ENCODE measurements at places on chromosomes 4 and X.

- no peak for DNase-seq
These were observed 25.5 kb downstream of the ZNF330 start for GRCh38 chr4:141246243-141246642.

DNA sequence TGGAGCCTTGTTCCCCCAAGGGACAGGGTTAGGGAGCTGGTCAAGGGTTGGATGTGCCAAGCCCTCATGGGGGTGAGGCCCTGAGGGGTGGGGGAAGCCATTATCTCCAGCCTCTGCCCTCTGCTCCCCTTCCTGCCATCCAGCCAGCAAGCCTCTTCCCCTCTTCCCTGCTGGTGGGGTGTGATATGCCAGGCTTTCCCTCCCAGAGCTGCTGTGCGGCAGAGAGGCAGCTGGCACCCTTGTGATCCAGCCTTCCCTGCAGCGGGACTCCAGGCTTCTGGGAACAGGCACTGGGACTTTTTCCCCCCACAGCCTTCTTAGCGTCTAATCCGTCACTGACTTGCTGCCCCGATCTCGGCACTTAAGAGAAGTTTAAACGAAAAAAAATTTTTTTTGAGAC, 6.3 kb downstream of the SSR4 start:
- no peak for DNase-seq

DNA sequence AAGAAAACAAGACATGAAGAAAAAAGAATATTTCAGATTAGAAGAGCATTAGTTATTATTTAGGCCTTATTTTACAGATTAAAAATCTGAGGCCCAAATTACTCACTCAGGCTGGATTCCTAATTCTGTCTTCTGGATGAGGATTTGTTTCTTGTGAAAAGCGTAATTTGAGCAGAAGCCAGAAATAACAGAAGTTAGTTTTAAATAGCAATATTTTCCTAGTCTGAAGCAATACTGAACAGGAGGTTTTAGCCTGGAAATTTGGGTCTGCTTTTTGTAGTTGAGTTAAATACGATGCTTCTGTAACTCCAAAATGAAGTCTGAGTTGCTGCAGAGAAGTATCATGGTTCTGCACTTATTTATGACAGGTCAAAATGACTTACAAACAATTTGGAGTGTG, 124.9 kb downstream of the RTL3 start:
- no peak for DNase-seq

DNA sequence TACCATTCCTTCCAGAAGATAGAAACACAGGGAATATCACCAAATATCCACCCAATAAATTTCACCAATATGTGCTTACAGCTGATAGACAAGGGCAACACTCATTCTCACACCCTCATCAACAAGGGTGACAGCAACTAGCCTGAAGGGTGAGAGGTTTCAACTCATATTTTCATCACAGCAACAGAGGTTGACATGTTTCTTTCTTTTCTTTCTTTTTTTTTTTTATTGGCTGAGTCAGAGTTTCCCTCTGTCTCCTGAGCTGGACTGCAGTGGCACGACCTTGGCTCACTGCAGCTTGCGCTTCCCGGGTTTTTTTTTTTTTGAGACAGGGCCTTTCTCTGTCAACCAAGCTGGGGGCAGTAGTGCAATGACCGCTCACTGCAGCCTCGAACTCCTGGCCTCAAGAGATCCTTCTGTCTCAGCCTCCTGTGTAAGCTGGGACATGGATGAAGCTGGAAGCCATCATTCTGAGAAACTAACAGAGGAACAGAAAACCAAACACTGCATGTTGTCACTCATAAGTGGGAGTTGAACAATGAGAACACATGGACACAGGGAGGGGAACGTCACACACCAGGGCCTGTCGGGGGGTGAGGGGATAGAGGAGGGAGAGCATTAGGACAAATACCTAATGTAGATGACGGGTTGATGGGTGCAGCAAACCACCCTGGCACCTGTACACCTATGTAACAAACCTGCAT, 27.5 kb upstream of the ASMTL start:
- DNase-seq: no peak

DNA sequence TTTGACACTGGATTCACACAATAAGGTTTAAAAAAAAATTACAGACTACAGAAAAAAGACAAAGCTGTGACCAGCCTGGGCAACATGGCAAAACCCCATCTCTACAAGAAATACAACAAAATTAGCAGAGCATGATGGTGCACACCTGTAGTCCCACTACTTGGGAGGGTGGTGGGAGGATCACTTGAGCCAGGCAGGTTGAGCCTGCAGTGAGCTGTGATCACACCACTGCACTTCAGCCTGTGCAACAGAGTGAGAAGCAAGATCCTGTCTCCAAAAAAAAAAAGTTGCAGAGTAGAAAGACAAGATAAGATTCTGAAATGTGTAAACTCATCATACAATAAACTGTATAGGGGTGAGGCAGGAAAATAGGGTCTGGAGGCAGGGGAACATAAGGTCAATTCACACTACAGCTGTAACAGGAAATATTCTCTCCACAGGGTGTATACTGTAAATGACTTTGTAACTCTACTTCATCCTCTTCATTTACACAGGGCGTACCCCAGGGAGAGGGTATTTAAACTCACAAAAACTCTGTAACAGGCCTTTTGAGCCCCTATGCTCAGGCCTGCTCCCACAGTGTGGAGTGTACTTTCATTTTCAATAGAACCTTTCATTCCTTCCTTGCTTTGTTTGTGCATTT, 112.6 kb upstream of the MAPK10 start:
- DNase-seq: no peak

DNA sequence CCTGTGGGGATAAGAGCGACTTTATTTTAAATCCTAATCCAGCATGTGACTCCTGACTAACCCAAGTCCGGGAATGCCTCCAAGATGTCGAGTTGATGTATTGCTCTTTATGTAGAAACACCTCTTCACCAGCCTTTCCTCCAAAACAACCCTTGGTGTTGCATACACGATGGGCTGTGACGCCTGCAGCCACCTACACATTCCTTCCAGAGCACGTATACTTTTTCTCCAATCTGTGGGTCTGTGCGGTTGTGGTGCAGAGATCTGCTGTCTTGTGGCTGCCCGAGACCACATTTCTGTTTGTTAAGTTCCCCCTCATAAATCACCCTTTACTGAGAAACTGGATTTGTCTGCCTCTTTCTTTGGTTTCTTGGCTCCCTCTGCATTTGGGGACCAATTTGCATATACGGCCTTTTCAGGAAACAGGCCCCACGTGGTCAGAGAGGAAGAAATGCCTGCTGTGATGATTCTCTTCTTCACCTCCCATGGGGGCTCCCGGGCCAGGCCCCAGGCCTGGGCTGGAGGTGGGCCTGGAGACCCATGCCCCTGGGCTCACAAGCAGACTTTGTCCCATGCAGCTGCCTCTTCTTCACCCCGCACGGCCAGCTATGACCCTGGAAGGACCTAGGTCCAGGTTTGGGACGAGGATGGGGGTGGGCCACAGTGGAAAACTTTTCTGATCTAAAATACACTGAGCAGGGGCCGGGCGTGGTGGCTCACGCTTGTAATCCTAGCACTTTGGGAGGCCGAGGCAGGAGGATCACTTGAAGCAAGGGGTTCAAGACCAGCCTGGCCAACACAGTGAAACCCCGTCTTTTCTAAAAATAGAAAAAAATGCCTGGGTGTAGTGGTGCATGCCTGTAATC, 21.4 kb upstream of the AFAP1 start:
- no peak for DNase-seq

- DNase-seq: no peak
These were observed 1.4 kb upstream of the SEC24B start for GRCh38 chr4:109432203-109432602.

DNA sequence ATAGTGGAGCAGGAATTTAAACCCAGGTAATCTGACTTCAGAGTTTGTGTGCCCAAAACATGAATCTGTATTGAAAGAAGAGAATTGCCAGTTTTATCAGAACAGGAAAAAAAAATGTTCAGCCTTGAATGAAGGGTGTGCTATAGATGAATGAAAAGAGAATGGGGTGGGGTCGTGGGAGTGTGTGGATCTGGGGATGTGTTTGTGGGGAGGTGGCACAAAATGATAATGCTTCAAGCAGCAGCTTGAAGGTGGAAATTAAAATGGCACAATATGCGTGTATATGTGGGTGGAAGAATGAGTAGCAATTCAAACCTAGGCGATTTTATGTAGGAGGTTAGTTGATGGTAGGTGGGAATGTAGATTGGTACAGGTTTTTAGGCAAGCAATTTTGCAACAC, 122.2 kb downstream of the IL1RAPL1 start:
- DNase-seq: no peak

- DNase-seq: no peak
These were observed 7.5 kb downstream of the NUDT6 start for GRCh38 chr4:122914938-122915337.

DNA sequence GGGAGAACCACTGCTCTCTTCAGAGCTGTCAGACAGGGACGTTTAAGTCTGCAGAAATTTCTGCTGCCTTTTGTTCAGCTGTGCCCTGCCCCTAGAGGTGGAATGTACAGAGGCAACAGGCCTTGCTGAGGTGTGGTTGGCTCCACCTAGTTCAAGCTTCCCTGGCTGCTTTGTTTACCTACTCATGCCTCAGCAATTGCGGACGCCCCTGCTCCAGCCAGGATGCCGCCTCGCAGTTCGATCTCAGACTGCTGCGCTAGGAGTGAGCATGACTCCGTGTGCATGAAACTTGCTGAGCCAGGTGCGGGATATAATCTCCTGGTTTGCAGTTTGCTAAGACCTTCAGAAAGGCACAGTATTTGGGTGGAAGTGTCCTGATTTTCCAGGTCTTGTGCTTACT, 70.9 kb downstream of the MAGEB5 start:
- DNase-seq: no peak

GRCh38 chr4:94583914-94584641, 132.3 kb downstream of the PDLIM5 start:
- DNase-seq: no peak

GRCh38 chr4:56240554-56241174, 146.6 kb downstream of the AASDH start:
- no peak for DNase-seq

DNA sequence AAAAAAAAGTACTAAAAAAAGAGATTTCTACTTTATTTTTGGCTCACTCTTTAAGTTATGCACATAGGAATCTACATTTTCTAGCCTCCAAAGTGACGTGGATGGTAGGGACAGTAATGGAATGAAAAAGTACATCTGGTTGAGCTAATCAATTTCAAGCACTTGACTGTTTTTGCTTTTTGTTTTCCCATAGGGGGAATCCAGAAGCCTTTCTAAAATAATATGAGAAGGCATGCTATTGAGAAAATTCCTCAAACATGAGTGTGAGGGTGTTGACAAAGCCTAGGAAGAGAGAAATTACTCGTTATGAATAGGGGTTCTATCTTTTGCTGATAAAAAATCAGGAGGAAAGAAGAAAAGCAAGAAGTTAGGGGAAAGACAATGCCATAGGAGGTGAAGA, 242.5 kb upstream of the PUDP start:
- no peak for DNase-seq

DNA sequence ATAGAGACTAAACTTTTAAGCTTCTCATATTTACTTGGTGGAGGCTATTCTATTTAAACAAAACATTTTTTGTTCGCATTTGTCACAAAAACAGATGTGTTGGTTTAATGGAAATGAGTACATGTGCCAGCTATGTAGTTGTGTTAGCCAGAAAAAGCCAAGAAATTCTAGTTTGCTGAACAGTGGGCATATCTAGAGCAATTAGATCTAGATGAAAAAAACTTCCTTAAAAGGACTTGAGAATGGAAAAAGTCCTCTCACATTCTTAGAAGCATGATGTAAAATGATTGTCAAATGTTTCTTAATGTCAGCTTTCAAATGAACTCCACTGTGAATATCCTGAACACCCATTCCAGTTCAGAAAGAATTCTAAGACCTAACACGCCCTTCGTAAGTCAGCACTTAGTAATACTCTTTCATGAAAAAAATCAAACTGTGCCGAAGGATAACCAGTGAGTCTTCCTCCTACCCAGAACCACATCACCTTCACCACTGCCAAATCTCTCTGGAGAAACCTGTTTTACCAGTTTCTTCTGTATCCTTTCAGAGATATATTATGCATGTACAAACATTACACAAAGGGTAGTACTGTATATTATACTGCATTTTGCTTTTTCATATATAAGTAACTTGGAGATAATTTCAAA, 28.2 kb downstream of the PHKA1 start:
- no peak for DNase-seq

GRCh38 chr4:37735578-37735977, 49.4 kb upstream of the RELL1 start:
- DNase-seq: no peak

- no peak for DNase-seq
These were observed 24.8 kb upstream of the CYP2U1 start for GRCh38 chr4:107906458-107907100.

- no peak for DNase-seq
These were observed 6.2 kb downstream of the CCKAR start for GRCh38 chr4:26484032-26484515.

DNA sequence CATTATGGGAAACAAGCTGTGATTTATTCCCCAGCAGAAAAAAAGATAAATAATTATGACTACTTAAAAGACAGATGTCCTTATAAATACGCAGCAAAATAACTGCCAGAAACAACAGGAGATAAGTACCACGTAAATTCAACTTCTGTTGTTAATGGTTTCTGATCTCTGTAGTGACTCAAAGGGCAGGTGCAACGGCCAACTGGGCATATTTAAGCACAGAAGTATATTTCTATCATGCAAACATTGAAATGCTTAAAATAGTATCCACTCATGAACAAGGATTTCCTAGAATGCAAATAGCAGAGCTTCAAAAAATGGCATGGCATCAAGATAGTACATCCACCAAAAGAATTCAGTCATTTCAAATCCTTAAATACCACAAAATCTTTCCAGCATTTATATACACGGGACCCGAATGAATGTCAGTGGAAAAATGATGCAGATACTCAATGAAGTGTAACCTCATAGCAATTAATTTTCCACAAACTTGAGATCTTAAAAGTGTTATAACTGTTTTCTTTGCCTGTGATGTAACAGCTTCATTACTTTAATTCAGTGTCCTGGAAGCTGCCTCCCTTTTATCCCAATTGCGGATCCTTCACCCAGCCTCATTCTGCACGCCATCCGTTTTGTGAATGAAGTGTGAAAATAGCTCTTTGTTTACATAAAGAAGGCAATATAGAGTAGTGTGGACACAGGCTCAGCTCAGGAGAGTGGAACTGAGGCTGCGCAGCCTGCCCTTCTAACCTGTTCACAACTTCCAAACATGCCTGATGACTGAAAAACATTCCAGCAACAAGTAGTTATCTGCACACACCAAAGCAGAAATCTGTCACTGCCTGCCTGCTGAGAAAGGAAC, 10.2 kb downstream of the PDGFC start:
- DNase-seq: no peak

GRCh38 chr4:1244081-1244977, 4.6 kb downstream of the CTBP1 start:
- no peak for DNase-seq

GRCh38 chrX:152136312-152136711, 2.1 kb downstream of the MAGEA10 start:
- DNase-seq: no peak

- no peak for DNase-seq
These were observed 87.8 kb downstream of the SH3KBP1 start for GRCh38 chrX:19799319-19800182.

All from germinal center (tissue), 1 donor.